ENCODE measurements at places on chromosomes 5 and 9.
A peak's percentile ranks its signal among the peaks of the same experiment; 100 is the strongest.

DNA sequence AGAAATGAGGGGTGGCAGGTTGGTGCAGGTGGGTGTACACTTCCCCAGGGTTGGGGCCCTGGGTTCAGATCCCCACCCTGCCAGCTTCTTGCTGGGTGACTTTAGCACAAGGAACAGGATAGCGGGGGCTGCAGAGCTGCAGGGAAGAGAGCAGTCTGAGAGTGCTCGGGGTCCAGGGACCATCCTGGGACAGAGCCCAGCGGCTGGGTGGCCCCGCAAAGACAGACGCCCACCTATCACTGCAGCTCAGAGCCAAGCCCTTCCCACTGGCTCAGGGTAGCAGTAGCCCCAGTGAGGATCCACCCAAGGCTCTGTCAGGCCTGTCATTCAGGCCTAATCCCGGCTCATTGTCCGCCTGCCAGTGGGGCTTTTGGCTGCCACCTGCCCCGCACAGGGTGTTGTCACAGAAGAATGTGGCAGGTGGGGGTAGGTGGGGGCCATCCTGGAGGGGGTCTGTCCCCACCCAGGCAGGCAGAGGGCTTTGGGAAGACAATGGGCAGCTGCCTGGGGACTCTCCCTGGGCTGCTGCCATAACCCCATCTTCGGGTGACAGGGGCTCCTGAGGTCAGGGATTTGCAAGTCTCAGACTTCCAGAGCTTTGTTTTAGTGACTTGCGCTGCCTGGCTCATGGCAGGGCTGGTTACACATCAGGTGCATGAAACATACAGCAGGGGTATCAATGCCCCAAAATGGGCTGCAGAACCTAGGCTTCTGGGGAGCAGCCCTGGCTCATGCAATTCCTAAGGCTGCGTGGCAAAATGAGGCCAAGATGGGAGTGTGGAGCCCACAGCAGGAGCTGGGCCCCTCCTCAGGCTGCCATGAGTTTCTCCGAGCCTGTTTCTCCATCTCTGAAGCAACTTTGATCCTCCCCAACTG, 52.1 kb downstream of the BARX1 start:
- no peak for DNase-seq

DNA sequence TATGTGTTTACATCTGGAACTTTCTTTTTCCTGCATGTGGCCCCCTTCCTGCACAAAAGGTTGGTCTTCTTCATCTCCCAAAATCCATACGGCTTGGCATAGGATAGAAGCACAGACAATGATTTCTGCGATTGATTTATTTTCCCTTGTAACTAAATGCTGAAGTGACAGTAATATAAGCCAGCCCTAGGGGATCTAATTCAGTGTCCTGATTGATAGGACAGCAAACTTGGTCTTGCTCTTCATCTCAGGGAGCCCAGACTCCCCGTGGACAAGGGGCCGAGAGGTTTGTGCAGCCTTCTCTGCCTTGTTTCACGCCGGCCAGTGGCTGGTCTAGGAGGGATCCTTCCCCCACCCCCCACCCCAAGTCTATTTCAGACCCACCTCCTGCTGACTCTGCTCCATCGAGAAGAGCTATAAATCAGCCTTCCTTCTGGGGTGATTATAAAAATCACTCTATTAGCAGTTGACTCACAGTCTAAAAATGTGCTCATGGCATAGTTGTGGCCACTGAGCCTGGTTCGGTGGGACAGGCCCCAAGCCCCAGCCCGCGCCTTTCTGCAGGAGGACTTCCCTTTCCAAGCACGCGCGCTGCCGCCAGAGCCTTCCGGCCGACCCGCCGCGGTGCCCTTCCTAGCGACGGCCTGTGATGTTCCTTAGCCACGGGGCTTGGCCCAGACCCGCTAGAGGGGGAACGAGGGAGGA, 89.8 kb upstream of the COL5A1 start:
- DNase-seq: peak; percentile 89

GRCh38 chr9:91038483-91039124, 237.0 kb downstream of the SYK start:
- peak; percentile 43 for DNase-seq

GRCh38 chr9:134004131-134004873, 12.2 kb upstream of the VAV2 start:
- no peak for DNase-seq

DNA sequence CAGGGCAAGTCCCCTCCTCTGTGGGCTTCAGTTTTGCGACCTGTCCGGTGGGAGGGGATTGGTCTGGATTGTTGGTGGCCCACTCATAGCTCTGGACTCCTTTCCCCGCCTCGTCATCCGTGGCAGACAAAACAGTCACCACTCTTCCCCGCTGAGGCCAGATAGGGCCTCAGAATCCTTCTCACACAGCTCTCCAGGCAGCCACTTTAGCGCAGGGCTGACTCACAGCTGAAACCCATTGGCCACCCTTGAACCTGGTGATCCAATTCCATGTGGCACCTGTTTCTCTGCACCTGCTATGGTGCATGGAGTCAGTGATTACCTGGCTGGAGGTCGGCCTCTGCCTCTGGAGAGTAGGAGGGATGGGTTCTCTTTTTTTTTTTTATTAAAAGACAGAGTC, 15.8 kb upstream of the CACFD1 start:
- DNase-seq: no peak

DNA sequence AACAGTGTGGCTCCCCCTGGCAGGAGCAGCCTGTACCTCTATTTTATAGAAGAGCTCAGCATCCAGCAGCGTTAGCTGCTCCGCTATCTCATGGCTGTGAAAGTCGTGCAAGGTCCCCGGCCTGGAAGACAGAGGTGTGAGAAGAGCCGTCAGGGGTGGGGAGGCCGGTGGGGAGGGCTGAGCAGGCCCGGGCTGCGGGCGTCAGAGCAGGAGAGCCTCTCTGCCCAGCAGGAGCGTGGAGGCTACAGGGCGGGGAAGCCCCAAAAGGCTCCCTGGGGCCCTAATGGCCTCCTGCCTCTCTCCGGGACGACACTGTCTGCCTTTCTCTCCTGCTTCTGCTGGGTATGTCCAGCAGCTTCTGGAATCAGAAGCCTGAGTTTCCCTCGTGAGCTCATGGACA, 42.6 kb downstream of the PRRT1B start:
- no peak for DNase-seq

DNA sequence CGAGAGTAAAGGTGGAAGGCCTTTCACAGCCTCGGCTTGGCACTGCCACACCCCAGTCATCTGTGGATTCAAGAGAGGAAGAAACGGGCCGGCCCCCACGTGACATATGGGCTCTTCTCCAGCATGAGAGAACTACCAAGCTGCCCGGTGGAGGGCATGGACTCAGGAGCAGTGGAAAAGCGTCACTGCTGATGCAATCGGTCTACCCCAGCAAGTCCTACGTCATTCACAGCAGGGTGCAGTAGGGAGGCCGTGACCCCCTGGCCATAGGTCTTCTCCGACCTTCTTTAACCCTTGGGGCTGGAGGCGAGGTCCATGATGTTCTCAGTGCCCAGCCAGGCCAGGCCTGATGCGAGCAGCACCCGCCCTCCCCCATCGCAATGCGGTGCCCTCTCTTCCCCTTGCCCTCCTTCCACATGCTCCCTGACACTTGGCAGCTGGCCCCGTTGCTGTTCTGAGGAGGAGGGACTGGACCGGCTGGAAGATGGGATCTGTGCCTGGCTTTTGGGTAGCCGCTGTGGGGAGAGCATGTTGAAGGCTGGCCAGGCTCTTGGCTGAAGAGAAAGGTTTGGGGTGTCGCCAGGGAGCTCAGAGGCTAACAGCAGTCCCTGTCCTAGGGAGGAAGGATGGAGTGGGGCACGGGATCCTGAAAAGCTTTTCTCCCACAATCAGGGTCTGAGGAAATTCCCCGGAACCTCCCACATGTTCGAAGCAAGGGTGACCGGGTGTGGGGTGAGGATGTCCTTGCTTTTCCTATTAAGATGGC, 89.8 kb downstream of the LIFR start:
- peak; percentile 35 for DNase-seq

DNA sequence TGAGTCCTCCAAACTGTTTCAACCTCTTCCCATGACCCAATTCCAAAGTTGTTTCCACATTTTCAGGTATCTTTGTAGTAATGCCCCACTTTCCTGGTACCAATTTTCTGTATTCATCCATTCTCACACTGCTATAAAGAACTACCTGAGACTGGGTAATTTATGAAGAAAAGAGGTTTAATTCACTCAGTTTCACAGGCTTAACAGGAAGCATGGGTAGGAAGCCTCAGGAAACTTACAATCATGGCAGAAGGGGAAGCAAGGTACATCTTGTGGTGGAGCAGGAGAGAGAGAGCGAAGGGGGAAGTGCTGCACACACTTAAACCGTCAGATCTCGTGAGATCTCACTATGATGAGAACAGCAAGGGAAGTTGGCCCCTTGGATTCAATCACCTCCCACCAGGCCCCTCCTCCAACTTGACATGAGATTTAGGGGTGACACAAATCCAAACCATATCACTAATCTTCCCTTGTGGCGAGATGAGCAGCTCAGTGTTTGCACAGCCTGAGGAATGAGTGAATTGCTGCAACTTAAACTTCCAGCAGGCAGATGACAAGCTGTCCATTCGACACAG, 42.9 kb downstream of the TRIP13 start:
- no peak for DNase-seq

DNA sequence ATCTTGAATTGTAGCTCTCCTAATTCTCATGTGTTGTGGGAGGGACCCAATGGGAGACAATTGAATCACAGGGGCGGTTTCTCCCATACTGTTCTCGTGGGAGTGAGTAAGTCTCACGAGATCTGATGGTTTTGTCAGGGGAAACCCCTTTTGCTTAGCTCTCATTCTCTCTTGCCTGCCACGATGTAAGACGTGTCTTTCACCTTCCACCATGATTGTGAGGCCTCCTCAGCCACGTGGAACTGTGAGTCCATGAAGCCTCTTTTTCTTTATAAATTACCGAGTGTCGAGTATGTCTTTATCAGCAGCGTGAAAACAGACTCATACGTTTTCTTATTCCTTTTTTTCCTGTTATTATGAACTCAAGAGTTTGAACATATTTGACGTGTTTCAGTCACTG, 39.1 kb downstream of the RETREG1 start:
- no peak for DNase-seq

DNA sequence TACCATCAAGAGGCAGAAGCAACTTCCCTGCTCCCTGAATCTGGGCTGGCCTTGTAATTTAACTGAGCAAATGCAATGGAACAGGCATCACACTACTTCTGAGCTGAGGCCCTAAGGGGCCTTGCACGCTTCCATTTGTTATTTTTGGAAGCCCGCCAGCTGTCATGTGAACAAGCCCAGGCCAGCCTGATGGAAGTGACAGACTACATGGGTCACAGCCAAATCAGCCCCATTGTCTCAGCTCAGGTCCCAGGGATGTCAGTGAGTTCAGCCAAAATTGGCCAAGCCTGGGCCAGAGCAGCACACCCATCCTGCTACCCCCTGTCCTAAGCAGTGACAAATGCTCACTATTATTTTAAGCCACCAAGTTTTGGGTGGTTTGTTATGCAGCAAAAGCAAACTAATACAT, 72.8 kb downstream of the PRRT1B start:
- DNase-seq: no peak

- no peak for DNase-seq
These were observed 784.6 kb upstream of the ZNF608 start for GRCh38 chr5:125530833-125531615.

- DNase-seq: no peak
These were observed 7.6 kb downstream of the TPPP start for GRCh38 chr5:685262-686171.

DNA sequence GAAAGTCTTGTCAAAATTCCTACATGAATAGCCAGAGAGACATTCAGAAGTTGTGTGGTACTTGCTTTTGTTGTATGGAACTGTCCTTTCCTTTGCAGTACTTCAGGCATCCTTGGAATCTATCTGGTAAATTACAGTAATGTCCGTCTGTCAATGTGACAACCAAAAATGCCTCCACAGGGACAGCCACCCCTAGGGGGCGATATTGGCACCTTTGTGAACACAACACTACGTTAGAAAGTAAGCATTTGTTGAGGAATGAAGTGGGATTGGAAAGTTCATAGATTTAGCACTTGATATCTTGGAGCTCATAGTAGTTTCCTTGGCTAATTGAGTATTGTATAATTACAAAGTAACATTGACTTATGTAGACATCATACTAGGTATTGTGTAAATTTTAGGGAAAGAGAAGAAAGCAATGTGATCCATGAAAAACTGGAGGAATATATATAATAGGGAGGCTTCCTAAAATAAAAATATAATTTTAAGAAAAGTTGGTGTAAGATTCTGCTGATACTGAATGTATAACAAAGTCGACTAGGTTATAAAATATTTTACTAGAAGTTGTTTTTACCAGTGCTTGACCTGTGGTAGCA, 32.7 kb downstream of the TMEFF1 start:
- no peak for DNase-seq

DNA sequence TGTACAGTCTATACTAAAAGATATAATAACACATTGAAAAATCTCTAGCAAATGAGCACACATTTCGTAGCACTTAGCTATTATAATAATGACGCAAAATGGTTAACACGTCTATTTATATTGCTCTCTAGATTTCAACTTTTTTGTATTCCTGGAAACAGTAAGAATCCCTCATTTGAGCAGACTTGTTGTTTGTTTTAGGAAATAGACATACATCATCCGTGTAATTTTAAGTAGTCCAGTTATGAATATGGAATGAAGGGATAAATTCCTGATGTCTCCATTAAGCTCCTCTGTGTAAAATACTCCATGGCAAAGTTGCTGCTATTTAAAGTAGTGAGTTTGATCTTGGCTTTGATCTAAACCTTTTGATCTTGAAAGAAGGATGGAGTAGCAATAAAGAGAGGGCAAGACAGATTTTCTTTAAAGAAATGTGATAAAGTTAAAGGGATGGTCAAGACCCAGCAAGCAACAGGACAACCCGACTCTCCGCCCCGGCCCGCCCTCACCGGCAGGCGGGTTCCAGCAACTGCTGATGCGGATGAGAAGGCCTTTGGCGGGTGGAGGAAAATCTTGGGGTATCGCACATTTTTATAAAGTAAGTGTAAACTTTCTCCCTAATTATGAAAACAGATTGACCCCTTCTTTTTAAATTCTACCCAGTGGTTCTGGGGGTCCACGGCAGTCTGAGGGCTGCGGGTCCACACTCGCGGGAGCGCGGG, 277.4 kb downstream of the AOPEP start:
- DNase-seq: peak; percentile 85

DNA sequence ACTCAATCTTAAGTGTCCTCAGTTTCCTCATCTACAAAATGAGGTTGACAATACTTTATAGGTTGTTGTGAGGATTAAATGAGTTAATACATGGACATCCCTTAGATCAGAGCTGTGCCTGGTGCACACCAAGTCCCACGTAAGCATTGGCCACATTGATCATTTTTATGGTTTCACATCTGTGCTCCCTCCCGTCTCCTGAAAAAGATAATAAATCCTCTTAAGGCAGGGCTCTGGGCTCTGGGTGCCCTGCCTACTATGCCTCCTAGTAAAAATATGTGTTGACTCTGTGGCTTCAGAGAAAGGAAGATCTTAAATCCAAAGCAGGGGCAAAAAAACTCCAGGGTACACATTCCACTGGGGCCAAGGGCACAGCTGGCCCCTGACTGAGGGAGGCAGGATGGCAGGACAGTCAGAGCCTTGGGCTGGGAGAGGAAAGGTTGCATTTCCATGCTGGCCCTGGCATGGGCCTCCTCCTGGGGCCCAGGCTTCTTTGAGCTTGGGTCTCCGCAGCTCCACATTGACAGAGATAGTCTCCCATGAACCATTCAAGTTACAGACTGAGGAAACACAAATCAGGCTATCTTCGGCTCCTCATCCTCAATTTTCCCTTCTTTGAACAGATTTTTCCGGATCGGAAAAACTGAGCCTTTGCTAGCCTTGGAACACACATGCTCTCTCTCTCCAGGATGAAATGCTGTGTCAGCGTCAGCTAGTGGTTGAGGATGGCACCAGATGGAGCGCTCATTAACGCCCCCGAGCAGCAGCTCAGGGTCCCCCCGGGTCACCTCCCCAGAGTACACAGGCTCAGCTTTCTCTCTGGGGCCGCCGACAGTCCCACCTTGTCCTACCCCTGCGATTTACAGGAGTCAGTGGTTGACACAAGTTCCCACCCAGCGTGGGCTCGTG, 22.4 kb upstream of the KIF12 start:
- peak; percentile 53 for DNase-seq
